Activated CD8-positive, alpha-beta memory T cell treated with anti-CD3 and anti-CD28 coated beads for 1 hour (primary cell): ENCODE measurements at places on chromosomes 1 and 21.

GRCh38 chr1:210025870-210026269 lies 87.9 kb downstream of the SYT14 start:
- DNase-seq = no peak

- DNase-seq = no peak
These were observed 18.3 kb downstream of the LY9 start for GRCh38 chr1:160814316-160814715.

DNA sequence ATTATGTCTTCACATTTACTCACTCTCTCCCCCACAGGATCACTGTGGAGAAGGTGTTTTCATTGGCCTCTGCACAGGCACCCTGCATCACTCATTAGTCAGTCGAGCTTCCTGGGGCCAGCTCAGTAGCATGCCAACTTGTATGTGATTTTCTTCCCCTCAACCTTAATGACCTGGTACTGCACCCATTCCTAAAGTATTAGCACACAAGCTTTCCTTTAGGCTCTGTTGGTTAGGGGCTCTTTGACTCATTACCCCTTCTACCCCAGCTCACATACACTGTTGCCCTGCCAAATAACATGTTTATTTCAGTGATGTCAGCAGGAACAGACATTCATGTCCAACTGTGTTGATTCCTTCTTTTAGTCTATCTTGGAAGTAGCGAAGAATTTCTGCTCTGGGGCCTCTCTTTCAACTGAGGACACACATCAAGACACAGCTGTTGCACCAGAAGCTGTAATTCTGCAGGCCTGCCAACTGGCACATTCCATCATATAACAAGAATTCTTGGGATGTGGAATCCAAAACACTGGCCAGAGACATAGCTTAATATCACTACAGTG lies 603.5 kb upstream of the ADAMTS5 start:
- DNase-seq = no peak

DNA sequence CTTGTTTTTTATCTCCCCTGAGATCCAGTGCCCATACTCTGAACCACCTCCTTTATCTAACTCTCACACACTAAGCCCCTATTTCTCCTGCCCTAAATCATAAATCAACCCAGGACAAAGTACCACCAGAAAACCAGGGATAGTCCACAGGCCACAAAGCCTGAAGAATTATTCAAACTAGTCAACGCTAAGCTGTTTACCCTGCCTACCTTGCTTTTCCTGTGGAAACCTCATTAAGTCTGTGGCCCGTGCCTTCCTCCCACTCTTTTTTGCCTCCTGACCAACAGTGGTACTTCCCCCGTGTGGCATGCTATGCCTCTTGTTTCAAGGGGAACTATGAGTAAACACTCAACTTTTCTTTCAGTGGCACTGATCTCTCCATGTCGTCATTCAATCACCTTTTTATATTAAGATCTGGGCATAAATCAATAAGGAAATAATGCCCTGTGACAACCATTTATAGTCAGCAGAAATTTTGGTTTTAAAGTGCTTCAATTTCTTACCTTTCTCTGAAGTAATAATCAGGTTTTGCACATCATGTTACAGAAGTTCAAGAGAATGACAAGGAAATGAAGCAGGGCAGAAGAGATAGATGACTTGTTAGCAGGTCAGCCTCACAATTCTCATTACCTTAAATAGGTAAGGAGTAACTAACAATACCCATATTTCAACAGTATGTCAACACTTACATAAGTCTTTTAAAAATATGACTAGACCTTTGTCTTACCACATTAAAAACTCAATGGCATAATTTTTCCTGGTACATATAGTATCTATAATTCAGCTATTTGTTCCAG lies 32.1 kb downstream of the EYA3 start:
- DNase-seq = peak; percentile 24

DNA sequence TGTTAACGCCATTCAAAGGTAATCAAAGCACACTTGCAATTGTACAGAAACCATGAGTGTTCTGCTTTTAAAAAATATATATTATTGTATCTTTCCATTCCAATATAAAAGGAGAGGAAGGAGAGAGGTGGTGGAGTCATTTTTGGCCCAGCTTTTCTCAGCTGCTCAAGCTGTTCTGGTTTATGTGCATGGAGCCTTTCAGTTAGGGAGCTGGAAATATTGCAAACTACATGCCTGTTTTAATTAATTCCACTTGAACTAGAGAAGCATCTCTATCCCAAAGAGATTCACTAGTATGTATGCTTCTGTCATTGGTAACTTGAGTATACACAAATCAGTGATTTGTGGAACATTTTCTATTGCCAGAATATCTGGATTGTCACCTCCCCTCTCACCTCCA lies 28.5 kb upstream of the C1orf105 start:
- DNase-seq = no peak

DNA sequence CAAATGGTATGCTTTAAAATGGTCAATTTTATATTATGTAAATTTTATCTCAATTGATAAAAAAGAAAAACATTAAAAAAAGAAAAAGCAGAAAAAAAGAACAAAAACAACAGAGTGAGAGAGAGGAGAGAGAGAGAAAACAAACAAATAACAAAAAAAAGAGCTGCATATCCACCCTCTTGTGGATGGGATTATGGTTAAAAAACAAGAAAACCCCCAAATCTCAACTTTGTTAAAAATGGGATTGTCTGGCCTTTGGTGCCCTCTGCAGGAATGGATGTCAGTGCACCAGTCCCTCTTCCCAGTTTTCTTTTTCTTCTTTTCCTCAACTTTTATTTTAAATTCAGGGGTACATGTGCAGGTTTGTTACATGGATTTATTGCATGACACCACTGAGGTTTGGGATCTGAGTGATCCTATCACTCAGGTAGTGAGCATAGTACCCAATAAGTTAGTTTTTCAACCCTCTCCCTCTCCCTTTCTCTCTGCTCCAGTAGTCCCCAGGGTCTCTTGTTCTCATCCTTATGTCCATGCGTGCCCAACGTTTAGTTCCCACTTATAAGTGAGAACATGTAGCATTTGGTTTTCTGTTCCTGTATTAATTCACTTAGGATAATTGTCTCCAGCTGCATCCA lies 28.1 kb downstream of the RNF187 start:
- no peak for DNase-seq

- DNase-seq = no peak
These were observed 51.7 kb downstream of the SNRPE start for GRCh38 chr1:203913073-203913521.

- DNase-seq = no peak
These were observed 59.8 kb downstream of the KDM1A start for GRCh38 chr1:23079025-23079424.

DNA sequence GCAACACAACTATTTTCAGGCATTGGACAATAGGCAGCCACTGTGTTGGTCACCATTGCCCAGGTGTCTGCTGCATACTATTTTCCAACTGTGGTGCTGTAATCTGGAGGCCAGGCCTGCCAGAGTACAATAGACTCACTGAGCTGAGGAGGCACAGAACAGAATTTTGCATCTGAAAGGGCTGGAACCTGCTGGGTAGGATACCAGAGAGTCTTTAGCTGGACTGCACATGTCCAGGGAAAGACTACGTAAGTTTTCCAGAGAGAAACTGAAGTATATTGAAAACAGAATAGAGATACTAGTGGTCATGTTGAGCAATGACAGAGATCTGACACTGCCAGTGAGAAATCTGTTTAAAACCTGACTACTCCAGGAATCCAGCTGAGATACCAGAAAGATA lies 200.8 kb downstream of the RASAL2 start:
- no peak for DNase-seq
